ENCODE measurements at places on chromosomes 3 and 15.
A peak's percentile ranks its signal among the peaks of the same experiment; 100 is the strongest.

GRCh38 chr15:52151353-52151752, 38.8 kb upstream of the BCL2L10 start:
- DNase-seq = no peak

- no peak for DNase-seq
These were observed 61.9 kb downstream of the RAB11A start for GRCh38 chr15:65931221-65931620.

GRCh38 chr3:14793126-14793857, 25.5 kb upstream of the FGD5 start:
- peak; percentile 9 for DNase-seq

DNA sequence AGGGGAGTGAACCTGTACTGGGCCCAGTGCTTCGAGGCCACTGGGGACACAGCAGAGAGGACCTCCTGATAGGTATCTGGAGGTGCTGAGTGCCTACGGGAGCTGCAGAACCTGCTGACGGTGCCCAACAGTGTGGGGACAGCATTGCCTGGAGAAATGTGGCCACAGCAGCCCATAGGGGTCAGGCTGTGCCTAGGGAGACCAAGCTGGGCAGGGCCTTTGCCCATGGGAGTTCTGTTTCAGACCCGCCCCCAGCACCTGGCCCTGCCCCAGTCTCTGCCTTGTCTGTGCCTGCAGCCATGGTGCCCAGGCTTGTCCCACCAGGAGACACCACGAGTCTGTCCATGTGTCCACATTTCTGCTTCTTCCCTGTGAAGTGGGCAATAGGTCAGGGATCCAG, 15.3 kb upstream of the RPL32 start:
- no peak for DNase-seq

DNA sequence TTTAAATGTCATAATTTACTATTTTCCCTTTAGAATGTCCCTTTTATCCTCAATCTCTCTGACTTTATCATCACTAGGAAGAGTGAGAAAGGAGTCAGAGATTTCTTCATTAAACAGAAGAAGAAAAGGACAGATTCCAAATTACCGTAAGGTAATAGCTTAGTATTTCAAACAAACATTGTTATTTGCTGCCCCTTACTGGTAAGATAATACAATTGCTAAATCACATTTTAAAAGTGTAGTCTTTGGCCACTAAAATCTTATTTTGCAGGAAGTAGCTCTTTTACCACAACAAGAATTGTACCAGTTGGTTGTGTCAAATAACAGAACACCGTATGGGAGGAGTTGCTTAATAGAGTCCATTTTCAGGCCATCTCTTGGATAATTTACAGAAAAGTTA, 53.7 kb downstream of the CGGBP1 start:
- DNase-seq = no peak

- no peak for DNase-seq
These were observed 5.6 kb downstream of the CFAP92 start for GRCh38 chr3:128988286-128988685.

DNA sequence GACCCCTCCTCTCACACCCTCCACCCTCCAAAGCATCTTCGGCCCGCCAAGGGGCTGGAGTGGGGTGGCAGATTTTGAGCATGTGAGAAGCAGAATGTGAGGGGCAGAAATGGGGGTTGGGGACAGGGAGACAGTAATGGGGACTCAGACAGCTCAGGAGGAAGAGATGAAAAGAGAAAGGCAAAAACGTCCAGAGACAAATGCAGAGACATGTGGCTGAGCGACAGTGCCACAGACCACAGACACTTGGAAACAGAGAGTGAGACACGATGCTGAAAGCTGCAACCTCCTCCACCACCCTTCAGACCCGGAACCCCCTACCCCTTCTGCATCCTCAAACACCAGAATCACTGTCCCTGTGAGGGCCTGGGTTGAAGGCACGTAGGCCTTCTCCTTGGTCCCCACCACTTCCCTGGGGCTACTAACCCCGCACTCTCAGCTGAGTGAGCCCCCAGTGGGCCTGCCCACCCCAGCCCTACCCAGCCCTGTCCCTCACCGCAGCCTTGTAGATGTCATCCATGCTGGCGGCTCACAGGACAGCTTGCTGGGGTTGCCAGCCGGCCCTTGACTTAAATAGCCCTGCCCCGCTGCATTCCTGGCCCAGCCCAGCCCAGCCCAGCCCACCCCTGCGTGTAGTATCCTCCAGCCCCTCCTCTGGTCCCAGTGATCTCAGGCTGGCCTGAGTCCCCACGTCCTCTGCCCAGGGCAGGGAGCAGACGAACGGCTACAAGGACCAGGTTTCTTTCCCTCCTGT, at the start of gene TNNC1:
Gene TNNC1 (minus strand): TSS at position 546 of the 754 bp plus-strand sequence. CDS start 26 bp downstream, at position 520.
- no peak for DNase-seq

GRCh38 chr3:14231145-14231990, 52.8 kb downstream of the LSM3 start:
- DNase-seq = no peak

DNA sequence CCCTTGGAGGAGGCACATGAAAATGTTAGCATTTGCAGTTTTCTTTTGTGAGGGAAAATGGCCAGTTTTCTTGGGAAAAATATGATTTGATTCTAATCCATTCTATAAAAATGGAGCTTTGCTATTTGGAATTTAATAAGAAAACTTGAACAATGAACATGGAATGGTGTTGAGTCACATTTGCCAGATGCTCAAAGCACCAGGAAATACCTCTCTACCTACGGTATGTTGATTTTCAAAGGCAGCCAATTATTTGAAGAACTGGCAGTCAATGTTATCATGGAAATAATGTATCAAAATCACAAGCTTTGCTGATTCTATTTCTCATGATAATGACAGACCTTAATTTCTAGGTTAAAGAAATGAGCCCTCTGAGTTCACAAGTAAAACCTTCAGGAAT, 14.9 kb downstream of the NME9 start:
- DNase-seq = no peak

- peak; percentile 26 for DNase-seq
These were observed 1.3 kb downstream of the ADAMTS9 start for GRCh38 chr3:64686446-64686908.

GRCh38 chr3:99895131-99895696, 77.6 kb downstream of the CMSS1 start:
- DNase-seq = no peak

GRCh38 chr3:11570789-11571495, 72.8 kb downstream of the VGLL4 start:
- DNase-seq = no peak

DNA sequence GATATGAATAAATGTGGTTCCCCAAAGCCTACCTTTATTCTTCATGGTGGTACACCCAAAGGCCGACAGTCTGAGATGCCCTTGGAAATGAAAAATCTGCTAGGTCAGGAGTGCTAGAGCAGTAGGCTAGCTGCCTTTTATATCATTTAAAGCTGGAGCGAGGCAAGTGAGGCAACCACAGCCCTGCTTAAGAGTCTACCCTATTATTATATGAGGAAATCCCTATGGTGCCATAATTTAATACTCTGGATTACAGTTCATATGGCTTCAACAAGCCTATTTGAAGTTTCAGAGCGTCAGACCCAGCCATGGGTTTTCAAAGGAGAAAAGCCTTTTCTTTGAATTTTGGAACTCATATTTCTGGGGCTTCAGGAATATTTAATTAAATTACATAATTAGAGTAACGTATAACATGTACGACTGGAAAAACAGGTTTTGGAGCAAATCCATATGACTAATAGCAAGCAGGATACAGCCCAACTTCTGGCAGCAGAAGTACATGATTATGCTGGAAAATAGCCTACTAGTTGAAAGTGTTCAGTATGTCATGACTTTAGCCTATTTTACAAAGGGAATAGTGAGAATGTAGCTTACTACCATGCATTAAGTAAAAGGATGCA, 18.0 kb upstream of the SLTM start:
- peak; percentile 50 for DNase-seq

DNA sequence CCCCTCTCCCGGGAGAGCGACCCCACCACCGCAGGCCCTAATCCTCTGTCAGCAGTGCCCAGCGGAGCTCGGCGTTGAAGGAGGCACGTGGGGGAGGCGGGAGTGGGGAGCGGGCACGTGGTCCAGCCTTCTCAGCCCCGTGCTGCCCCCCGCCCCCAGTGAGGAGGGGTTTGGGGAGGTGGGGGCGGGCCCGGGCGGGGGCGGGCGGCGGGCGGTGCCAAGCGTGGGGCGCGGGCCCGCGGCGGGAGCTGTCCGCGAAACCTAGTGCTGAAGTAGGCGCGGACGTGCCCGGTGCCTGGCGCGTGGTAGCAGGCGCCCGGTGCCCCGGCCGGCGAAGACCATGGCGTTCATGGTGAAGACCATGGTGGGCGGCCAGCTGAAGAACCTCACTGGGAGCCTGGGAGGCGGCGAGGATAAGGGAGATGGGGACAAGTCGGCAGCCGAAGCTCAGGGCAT, at the start of gene CPLX3:
Gene CPLX3 (plus strand): TSS at position 264 of the 456 bp plus-strand sequence. CDS start 77 bp downstream, at position 341.
- DNase-seq = peak; percentile 48

GRCh38 chr3:150931745-150932144, 26.5 kb upstream of the MINDY4B start:
- no peak for DNase-seq

DNA sequence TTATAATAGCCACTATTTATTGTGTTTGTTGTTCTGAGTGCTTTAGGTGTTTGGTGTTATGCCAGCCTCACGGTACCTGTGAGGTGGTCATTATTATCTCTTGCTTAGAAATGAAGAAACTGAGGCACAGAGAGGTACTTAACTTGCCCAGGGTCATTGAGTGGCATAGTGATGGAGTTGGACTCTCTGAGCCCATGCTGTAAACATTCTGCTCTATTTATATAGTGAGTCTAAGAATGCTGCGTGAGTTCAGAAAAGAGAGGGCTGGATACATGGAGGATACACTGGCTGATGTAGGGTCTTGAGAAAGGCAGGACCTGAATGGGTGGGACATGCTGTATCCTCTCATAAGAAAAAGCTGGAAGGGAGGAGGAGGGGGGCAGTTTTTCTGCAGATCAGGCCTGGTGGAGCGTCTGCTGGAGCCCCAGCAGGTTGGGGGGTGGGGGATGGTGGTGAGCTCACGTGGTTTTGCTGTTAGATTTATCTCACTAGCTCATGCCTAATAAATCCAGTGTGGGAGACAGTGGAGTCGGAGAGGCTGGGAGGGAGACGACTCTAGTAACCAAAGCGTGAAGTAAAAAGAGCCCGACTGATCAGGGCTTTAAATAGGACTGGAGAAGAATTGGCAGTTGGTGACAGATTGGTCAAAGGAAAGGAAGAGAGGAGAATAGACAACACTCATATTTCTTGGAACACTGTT, 16.0 kb downstream of the MED12L start:
- no peak for DNase-seq

- DNase-seq = no peak
These were observed 14.2 kb downstream of the CRBN start for GRCh38 chr3:3165241-3165640.

DNA sequence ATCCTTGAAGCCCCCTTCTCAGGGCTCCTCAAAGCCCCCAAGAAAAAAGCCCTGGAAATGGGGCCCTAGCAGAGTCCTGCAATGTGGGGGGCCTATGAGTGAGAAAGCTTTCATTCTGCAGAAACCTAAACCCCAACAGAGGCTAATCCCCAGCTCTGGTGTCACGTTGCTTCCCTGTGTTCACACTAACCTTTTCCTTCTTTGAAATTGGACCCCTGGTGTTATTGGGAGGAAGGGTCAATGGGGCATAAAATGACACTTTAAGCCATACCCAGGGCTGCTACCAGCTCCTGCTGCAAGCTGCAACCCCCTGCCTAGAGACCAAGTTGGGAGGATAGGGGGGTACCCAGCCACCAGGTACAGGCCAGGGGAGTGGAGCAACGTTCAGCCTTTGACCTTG, 2.1 kb downstream of the CYP1A2 start:
- no peak for DNase-seq

DNA sequence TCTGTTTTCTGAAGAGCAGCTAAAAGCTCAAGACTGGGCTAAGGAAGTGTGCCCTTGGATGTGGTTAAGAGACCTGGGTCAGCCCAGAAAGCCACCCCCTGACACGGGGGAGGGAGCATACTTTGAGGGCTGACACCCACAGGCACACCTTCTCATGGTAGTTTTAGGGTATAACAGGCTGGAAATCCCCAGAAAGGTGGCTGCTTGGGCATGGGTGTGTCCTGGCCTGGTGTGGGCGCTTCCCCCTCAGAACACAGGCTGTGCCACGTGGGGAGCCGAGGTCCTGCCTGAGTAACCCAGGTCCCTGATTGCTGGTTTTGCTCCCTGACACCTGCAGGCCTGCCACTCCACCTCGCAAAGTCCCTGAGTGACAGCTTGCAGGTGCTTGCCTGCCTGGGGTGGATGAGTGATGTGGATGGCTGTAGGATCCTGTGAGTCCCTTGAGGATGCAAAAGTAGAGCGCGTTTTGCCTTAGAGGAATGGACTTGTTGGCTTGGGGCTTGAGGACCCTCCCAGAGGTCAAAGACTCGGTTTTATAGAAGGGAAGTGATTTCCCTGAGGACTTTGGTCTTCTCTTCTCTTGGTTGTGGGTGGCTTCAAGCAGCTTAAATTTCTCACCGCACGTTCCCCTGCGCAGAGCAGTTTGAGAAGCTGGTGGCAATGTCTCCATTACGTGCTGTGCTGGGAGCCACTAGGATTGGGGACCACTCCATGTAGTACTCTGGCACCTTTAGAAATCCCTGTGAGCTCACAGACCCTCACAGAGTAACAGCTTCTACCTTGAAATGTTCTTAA, 94.4 kb downstream of the DNASE1L3 start:
- DNase-seq = no peak

DNA sequence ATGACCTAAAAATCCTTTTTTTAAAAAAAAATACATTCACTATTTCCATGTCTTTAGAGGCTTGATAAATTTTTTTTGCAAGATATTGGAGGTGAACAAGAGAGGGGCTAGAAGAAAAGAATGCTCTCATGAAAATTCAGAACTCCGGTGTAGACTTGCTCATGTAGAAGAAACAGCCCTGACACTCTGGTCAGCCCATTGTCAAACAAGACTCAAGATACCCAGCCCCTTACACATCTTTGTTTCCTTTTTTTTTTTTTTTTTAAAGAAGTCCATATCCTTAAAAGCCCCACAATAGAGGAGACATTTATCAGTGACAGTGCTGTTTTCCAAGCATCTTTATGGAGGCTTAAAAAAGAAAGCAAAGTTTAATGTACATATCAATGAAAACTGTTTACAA, 196.8 kb upstream of the RORA start:
- no peak for DNase-seq

GRCh38 chr3:59978979-59979378, 929.2 kb upstream of the CFAP20DC start:
- no peak for DNase-seq

- DNase-seq = no peak
These were observed 117.3 kb downstream of the RFTN1 start for GRCh38 chr3:16396202-16396601.

Measured in body of pancreas (tissue), 4 donors.